ENCODE measurements at places on chromosomes 1 and 21. TPM values are rescaled to one million over a fixed set of nuclear protein-coding genes. Genes with fewer than 3 reads are reported as not detected.

- peak; percentile 88 for DNase-seq
These were observed 134.4 kb downstream of the S1PR1 start for GRCh38 chr1:101371259-101371658.

- DNase-seq, result no peak
These were observed 302.7 kb downstream of the SIPA1L2 start for GRCh38 chr1:232327269-232327668.

GRCh38 chr1:99758073-99758511 lies 8.3 kb downstream of the FRRS1 start:
- no peak for DNase-seq

GRCh38 chr1:5977494-5978444 lies 14.5 kb downstream of the NPHP4 start:
- no peak for DNase-seq

- peak; percentile 61 for DNase-seq
These were observed 90.6 kb downstream of the ATP6V1G3 start for GRCh38 chr1:198449727-198450433.

DNA sequence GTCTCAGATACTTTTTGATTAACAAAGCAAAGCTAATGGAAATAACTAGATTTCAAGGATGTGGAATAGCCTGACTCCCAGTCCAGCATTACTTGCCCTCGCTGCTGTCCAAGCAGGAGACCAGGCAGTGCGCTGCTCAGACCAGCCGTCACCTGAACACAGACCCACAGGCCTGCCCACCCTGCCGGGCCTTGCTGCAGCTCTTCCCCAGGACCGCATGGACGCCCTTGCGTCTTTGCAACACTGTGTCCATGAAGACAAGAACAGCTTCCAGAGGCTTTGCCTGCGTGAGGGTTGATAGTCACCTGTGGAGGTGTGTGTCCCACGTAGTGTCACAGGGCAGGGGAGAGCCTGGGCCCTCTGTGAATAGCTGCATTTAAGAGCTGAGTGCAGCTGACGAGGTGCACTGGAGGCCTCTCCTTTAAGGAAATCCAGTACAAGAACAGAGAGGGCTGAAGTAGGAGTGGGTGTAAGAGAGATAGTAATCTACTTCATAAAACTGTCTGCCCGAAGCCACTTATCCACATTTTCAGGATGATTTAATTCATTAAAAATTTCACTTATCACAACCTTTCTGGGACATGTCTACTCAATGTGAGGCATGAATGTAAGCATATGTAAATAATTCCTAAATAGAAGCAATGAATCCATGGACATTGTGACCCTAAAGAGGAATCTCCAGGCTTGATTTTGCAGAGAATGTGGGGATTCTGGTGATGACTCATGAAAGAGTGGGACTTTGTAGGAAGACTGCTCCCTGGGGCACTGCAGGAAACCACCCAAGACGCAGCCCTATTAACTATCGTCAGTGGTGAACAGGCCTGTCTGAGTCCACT lies 176.2 kb upstream of the RAB4A start:
- peak; percentile 16 for DNase-seq

- no peak for DNase-seq
These were observed 691.2 kb downstream of the USP25 start for GRCh38 chr21:16421007-16421406.

DNA sequence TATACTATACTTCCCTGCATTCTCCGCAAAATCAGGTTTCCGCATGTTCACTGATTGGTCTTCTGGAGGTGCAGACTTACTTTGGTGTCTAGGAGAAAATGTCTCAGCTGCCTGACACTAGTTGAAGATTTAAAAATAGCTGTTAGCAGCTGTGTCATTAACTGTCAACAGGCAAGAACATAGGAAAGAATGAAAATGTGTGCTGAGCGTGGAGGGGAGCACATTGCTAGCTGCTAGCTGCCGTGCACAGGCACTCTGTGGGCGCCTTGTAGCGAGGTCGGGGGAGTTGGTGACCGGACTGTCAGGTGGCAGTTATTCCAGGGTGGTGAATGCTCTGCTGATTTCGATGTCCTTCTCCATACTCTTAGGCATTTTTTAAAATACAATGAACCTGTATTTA lies 5.2 kb downstream of the FAAH start:
- no peak for DNase-seq

GRCh38 chr1:43637267-43637666 lies 12.7 kb upstream of the KDM4A start:
- DNase-seq, result no peak

DNA sequence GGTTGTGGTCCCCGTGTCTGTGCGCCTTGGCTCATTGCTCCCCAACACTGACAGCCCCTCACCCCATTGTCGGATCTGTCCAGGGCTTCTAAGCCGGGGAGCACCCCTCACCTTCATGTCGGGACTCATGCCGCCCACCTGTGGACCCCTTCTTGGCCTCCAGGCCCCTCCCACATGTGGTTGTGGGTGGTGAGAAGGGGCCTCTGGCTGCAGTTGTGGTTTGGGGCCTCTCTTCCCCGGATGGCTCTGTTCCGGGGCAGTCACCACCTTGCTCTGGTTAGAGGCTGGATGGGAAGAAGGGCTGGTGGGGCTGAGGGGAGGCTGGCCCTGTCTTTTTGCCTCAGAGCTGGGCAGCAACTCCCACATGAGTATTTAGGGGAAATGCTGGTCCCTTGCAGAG lies 158.6 kb upstream of the C1orf174 start:
- DNase-seq, result no peak

GRCh38 chr21:41508415-41509144 lies 622 bp upstream of the TMPRSS2 start:
- no peak for DNase-seq

DNA sequence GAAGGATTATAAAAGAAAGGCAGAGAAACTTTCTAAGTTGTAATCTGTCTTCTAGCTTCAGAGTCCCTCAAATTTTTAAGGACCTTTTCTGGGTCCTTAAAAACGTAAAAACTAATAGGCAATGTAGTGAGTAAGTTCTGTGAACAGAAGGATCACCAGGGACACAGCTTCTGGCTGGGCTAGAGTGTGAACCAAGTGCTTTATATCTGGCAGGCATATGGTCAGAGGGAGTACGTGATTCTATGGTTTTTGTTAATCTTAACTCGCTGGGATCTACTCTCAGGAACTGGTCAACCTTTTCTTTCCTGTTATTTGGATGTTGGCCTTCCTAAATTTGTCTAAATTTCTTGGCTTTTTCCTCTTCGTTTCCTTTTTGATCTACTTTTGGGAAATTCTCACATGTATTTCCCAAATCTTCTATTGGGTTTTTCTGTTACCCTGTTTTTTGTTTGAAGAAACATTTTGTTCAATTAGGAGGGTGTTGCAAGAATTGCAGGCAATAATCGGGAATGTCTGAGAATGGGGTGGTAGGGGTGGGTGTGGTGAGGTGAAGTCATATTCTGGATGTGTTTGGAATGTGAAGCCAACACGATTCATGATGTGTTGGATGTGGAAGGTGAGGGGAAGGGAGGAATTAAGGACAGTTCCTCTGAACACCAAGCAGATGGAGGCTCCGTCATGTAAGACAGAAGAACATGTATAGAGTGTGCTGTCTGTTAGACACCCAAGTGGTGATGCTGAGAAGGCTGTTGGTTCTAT lies 193.2 kb downstream of the FMN2 start:
- peak; percentile 23 for DNase-seq

DNA sequence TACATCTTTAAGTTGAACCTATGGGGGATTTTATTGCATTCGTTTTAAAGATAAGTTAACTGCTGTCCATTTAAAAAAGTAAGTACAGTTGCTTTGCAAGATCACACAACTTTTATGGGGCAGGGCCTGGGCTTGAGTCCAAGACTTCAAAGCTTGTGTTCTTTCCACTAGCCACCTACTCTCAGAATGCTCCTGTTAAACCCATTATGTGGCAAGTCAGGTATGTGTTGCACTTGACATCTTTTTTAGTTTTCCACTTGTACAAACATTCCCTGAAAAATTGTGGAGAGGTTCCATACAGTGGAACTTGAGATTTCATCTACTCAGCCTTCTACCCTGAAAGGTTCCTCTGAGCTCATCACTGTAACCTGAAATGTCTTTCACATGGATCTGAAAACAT lies 235.5 kb upstream of the SGIP1 start:
- peak; percentile 32 for DNase-seq

GRCh38 chr21:28550057-28550825 lies 442.4 kb downstream of the LTN1 start:
- peak; percentile 92 for DNase-seq

- no peak for DNase-seq
These were observed 84.3 kb downstream of the RRAGC start for GRCh38 chr1:38775175-38775845.

- no peak for DNase-seq
These were observed 12.4 kb downstream of the TNN start for GRCh38 chr1:175080030-175080429.

DNA sequence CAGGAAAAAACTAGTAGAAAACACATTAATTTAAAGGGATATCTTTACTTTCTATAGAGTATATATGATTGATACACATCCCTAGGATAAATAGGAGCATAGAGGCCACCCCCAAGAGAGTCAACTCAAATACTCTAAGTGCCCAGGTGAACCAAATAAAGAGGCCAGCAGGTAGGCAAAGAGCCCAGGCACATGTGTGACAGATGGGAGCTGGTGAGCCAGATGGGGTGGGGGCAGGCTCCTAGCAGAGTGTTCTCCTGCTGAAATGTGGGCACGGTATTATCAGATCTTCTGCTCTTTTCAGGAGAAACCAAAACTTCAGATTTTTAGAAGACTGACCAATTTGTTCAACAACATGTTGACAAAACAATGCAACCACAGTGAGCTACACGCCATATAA lies 333.4 kb upstream of the PKN2 start:
- no peak for DNase-seq

GRCh38 chr1:1622788-1623094 lies 7.4 kb downstream of the MIB2 start:
- no peak for DNase-seq

DNA sequence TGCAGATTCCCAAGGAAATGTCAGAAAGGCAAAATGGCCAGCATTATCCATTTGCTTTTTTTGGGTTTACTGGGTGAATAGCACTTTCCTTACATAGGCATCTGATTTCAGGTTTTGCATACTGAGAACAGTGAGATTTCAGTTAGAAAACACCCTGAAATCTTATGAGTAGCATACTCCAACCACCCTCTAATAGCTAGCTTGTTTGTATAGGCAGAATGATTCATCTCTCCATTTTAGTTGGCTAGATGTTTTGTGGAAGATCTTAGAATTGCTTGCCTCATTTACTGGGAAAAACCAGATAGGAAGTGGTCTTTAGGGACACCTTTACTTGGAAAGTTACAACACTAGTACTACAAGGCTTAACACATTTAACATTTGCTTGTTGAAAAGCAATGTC lies 10.4 kb downstream of the KYAT3 start:
- DNase-seq, result peak; percentile 43

GRCh38 chr21:27315373-27315772 lies 348.5 kb upstream of the ADAMTS5 start:
- no peak for DNase-seq

DNA sequence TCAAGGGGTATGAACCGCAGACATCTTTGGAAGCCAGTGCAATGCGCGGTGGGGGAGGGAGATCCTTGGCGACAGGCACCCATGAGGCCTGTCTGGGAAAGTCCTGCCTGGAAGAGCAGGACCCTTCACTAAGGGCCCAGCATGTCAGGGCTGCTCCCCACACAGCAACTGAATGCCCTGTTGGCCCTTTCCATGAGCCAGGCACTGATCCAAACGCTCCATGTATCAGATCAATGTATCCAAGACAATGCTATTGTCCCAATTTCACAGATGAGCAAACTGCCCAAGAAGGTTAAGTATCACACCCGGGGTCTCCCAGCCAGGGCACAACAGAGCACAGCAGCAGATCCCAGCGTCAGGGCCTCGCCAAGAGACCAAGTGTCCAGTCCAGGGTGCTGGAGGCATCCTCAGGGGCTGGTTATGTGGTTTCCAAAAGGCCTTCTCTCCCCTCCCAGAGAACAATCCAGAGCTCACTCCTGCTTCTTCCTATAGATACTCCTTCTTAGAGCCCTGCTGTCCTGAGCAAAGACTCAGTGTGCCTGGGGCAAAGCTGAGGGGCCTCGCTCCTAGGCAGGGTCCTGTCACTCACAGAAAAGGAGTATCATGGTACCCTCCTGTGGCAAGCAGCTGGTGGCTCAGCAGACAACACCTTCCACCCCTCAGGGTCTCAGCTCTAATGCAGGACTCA lies 328.0 kb downstream of the NPHP4 start:
- no peak for DNase-seq

- peak; percentile 60 for DNase-seq
These were observed 109.8 kb upstream of the WARS2 start for GRCh38 chr1:119250299-119250698.

GRCh38 chr1:201371276-201371675 lies 6.2 kb downstream of the TNNT2 start:
- no peak for DNase-seq

ZYG11B gene
- total RNA-seq, result 23.4 TPM

TRIM67 gene
- total RNA-seq, result not detected

OR2L13 gene
- not detected for total RNA-seq

PADI1 gene
- total RNA-seq, result 0.73 TPM

PLCH2 gene
- 5.9 TPM for total RNA-seq

CDKN2C gene
- total RNA-seq, result 60.0 TPM

PRDM16 gene
- 0.17 TPM for total RNA-seq

SPRR2G gene
- total RNA-seq, result not detected

EBNA1BP2 gene
- total RNA-seq, result 274 TPM

CSF3R gene
- total RNA-seq, result not detected

GJA5 gene
- total RNA-seq, result 2.0 TPM

LCE3E gene
- total RNA-seq, result not detected

TAL1 gene
- total RNA-seq, result not detected

GJA8 gene
- not detected for total RNA-seq

All from PC-3 (cell line).